ENCODE measurements at places on chromosomes 1 and 21.

- no peak for DNase-seq
Measured at GRCh38 chr1:19979494-19979977, at the start of gene PLA2G2A. Gene PLA2G2A (minus strand): TSS chr1:19979618. CDS start chr1:19978773, 845 bp downstream.

DNA sequence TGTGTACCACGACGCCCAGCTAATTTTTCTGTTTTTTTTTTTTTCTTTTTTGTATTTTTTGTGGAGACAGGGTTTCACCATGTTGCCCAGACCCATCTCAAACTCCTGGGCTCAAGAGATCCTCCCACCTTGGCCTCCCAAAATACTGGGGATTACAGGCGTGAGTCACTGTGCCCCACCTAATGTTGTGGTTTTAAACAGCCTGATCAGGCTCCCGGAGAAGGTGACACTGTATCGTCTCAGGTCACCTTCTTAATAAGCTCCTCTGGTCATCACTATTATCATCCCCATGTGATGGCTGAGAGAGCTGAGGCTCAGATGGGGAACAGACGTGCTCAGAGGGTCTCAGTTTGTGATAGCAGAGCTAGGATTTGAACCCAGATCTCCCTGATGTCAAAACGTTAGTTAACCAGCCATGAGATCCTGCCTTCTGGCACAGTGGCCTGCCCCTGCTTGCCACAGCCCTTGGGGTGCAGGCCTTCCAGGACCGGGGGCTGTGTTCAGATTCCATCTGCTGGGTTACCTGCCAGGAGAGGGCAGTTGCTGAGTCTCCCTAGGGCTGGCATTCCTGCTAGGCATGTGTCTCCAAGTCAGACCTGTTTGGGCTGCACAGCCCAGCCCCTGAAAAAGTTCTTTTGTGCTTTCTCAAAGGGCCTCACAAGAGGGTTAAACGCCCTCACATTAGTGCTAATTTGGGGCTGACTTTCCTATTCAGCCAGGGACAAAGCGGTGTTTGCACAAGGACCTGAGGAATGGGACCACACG is 32.7 kb upstream of the GRHL3 start:
- no peak for DNase-seq

DNA sequence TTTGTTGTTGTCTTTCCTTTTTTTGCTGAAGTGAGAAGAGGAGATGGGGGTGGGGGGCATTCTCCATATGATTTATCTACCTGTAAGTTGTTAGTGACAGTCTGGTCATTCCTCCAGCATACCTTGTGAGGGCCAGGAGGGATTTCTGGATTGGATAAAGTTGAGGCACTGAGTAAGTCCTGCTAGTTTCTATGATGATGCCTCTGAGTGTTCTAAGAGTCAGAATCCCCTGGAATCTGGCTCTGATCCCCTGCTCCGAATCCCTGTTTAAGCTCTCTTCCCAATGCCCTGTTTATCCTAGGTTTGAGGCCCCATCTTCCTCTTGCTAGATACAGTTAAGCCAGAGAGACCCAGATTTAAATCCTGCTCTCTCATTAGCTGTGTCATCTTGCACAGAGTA is 83.2 kb upstream of the HOOK1 start:
- no peak for DNase-seq

- no peak for DNase-seq
Measured at GRCh38 chr1:222054416-222054815, 312.5 kb upstream of the DUSP10 start.

- no peak for DNase-seq
Measured at GRCh38 chr21:19522381-19522780, 1118.8 kb upstream of the TMPRSS15 start.

DNA sequence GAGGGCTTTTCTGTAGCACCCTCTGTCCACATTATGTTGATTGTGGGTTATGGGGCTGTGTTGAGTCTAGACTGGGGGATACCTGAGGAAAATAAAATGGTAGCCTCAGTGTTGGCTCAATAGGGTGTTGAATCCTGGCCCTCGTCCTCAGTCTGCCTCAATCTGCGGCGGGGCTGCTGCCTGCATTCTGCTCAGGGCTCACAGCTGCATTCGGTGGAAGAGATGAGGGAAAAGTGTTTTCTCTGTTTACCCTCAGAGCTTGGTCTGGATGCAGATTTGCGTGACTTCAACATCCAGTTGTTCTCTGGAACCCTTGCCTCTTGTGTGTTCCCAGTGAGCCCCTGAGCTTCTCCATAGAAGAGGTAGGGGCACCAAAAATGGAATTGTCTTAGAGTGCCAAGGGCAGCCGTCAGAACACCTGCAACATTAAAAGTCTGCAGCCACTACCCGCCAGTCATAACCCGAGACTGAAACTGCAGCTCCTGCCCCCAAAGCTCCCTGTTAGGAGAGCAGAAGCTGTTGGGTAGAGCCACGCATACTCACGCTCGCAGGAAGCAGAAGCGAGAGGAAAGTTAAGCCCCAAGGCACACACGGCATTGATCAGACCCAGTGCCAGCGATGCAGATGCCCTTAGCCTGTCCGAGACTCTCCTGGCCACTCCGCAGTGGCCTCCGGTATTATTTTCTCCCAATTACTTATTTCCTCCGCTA is 215.3 kb upstream of the C1orf174 start:
- peak; percentile 10 for DNase-seq

DNA sequence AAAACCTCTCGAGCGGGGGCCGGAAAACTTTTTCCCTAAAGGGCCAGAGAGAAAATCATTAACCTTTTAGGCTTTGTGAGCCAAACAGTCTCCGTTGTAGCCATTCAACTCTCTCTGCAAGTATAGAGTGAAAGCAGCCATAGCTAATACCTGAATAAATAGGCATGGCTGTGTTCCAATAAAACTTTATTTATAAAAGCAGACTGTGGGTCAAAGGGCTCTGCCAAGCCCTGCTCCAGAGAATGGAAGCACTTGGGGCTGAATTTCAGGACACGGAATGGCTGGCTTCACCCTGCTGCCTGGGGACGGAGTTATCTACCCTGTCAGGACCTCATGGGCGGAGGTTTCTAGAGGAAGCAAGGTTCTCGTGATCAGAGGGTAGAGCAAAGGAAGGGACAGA is 92.7 kb downstream of the CASZ1 start:
- no peak for DNase-seq

GRCh38 chr1:206803221-206803730 is 31.0 kb upstream of the IL10 start:
- DNase-seq = no peak

GRCh38 chr1:7048395-7048794 is 263.1 kb downstream of the CAMTA1 start:
- no peak for DNase-seq

DNA sequence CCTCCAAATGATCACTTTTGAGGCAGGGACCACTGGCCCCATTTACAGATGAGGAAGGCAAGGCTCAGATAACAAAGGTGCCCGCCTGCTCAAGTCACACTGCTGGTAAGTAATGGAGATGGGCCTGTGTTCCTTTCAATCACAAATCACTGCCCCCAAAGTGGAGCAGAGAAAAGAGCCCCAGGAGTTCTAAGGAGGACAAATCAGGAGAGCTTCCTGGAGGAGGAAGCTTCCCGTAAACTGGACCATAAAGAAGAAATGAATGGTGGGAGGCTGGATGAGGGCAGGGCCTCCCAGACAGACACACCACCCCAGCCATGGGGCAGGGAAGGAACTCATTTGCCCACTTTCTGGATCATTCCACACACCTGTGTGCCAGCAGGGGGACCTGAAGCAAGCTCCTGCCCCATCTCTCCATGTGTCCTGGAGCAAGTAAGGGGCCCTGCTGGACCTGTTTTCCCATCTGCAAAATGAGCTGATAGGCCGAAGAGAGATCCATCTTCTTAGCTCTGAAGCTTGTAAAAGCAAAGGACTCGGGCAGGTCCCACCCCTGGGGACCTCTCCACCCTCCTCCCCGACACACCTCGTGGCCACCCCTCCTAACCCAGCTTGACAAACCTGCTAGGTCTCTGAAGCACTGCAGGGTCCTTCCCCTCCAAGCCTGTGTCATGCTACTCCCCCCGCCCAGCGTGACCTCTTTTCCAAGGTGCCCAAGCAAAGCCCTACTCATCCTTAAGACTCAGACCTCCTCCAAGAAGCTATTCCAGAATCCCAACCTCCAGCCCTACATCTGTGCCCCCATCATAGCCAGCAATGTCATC is 5.5 kb downstream of the LAPTM5 start:
- no peak for DNase-seq

DNA sequence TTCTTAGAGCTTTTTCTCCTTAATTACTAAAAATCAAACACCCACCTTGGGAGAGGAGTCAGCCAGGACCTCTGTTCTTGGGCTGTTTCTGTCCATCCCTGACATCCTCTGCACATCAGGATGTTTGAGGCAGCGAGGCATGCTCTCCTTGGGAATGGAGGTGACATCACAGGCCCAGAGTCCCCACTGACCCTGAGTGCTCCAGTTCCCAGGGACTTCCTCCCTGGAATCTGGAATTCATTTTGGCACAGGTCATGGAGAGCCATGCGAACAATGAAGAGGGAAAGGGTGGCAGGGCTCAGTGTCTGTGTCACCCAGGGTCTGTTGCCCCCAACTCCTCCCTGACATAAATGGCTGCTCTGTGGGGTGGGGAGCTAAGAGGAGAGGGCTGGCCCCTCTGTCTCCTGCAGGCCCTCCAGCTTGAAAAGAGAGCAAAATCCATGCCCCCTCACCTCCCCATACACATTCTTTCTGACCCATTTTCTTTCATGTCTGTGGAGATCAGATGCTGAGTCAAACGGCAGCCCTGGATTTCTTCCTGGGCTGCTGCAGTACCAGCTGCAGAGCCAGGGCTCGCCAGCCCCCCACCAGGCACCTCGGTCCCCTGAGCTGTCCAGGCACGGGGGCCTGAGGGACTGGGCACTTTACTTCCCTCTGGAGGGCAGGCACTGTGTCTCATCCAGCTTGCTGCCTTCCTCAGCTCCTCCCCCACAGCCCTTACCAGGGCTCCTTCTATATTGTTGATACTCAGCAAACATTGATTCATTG is 102.0 kb downstream of the NMNAT2 start:
- no peak for DNase-seq

- no peak for DNase-seq
Measured at GRCh38 chr1:23836037-23836436, 10.8 kb upstream of the HMGCL start.

DNA sequence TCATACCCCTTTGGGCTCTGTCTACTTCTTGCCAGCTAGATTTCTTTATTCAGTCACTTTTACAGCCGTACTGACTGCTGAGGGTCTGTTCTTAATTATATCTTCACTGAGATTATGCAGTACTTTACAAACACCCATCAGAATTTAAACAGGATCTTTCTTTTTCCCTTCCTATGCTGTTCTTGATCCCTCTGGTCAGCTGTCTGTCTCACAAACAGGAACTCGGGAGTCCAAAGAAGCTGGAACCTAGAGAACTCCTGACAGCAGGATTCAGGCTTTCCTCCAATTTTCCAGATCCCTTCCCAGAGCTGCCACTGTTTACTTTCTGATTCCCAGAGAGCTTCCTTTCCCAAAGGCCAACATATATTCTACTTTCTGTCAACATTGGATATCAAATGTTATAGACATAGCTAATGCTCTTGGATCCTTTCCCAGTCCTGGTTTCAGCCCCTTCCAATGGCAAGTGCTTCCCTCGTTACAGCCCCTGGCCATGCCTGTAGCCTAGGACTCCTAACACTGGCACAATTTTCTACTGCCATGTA is 59.5 kb downstream of the ATP2B4 start:
- DNase-seq = no peak

DNA sequence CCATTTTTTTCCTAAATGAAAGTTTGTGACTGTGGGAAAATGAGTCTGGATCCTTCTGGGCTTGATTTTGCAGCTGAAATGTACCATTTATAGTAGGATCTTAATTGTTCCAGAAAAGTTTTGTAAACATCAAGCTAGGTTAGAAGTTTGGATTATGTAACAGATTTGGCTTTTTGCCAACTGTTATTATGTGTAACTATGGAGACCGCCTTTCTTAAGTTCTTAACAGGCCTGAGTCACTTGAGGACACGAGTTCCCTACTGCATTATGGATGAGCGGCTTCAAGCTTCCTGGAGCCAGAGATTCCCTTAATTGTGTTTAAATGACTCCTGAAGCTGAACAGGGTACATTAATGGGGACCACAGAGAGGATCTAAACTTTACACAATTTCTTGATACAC is 22.2 kb downstream of the SLC25A33 start:
- DNase-seq = no peak

DNA sequence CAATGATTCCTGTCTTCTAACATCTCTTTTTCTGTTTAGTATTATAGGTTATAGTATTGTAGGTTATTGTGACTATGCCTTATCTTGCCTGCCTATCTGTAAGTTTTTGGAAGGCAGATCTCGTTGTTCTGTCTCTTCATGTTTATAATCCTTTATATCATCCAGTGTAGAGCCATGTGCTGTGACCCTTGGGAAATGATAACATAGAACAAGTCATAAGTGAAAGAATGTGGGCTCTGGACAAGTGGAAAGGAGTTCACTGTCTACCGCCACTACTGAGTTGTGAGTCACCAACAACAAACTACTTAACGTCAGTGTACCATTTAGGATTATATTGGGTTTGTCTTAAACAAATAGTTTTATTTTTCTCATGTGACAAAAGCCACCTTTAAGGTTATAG is 139.3 kb downstream of the LYPLAL1 start:
- no peak for DNase-seq

- DNase-seq = no peak
Measured at GRCh38 chr1:111618961-111619634, 491 bp upstream of the RAP1A start.

GRCh38 chr1:206905295-206906164 is 8.3 kb downstream of the IL24 start:
- DNase-seq = no peak

DNA sequence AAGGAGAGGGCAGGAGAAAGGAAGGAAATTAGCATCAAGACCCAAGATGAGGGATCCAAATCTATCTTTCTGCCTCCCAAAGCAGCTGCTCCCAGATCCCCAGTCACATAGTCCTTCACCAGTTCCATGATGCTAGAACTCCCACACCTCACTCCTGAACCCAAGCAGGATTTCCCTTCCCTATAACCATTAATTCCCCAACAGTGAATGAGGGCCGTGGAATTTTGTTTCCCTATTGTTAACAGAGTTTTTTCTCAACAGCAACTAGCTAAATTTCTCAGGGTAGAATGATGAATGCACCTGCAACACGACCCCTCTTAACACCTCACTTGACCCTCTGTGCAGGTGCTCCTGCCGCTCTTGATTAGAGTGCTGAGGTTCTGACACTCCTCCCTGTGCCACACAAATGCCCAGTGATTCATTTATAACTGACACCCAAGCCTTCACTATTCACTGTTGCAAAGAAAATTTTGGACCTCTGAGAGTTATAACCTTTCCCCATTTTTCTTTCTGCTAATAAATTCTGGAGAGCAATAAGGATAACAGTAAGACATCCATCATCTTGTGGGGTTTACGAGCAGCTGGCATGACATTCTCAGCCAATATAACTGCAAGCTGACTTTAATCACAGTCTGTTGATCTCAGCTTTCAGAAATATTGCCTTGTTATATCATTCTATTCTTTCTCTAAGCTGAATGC is 25.4 kb upstream of the NPL start:
- no peak for DNase-seq

DNA sequence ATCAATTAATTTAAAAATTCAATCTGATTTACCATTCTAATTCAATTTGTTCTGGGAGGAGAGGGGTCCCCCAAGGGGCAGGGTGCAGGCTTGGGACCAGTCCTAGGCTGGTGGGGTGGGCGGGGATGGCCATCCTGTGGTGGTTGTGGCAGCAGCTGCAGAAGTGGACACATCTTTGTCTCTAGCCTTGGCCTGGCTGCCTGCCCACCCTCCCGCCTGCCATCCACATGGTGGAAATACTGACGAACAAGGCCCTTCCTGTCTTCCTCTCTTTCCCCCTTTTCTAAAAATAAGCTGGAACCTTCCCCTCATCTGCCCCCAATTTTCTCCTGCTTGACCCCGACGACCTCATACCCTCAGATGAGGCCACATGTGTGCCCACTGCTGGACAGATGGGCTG is 130.9 kb downstream of the FOXD2 start:
- DNase-seq = no peak

GRCh38 chr1:23916209-23917131 is 3.3 kb upstream of the CNR2 start:
- peak; percentile 81 for DNase-seq
